Ammon's horn (tissue), 1 donor: ENCODE measurements at places on chromosomes 11 and 22.
A peak's percentile ranks its signal among the peaks of the same experiment; 100 is the strongest.

- DNase-seq, result no peak
These were observed 12.1 kb downstream of the C11orf86 start for GRCh38 chr11:66987158-66987620.

DNA sequence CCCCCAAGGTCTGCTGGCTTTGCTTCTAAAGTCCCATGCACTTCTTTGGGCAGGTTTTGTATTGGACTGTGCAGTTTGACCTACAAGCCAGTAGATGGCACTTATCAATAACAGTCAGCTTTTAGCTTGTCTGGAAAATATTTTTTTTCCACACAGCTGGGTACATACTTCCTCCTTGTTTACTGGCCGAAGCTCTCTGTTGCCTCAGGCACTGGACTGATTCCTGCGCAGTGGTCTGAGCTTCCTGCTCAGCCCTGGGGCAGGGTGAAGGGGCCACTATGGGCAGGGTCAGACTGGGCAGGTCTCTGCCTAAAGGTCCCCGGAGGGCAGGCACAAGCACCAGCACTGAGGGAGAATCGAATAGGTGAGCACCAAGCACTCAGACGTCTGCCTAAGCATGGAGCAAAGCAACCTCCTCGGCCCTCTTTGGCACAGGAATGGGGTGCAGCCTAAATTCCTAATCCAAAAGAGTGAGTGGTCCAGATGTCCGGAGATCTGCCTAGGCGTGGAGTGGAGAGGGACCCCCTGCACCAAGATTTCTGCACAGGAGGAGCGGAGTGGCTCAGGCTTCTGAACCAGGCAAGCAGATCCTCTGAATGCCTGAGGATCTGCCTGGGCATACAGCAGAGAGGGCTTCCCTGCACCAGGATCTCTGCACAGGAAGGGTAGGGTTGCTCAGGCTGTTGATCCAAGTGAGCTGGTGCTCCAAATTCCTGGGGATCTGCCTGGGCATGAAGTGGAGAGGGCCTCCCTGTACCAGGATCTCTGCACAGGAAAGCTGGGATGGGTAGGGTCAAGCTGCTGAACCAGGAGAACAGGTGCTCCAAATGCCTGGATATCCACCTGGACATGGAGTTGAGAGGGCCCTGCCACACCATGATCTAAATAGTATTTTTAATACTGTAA, 105.9 kb upstream of the C11orf58 start:
- no peak for DNase-seq

- no peak for DNase-seq
These were observed 146.0 kb downstream of the PARVA start for GRCh38 chr11:12523180-12523924.

DNA sequence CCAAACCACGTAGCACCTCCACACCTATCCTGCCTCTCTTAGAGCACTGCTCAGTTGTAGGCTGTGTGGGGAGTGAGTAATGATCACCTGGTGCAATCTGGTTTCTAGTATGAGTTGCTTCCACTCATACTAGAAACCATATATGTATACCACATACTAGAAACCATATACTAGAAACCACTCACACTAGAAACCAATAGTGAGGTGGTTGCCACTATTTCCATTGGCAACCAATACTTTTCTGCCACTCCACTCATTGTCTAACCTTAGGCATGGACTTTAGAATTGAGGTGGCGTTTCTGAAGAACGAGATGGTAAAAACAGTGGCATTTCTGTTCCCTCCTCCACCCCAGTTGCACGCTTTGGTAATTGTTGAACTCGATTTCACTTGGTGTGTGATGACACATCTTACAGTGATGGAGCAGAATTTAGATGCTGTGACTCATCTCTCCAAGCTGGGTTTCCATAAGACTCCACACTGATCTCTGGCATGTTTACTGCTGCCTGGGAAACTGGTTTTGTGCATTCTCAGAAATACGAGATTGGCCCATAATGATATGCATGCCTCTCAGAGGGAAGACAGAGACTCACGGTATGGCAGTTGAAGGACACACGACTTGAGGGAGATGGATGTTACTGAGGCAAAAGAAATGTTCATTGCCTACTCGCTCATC, 82.9 kb downstream of the KIRREL3 start:
- peak; percentile 77 for DNase-seq

- no peak for DNase-seq
These were observed 635 bp downstream of the PRR5 start for GRCh38 chr22:44702479-44703198.

DNA sequence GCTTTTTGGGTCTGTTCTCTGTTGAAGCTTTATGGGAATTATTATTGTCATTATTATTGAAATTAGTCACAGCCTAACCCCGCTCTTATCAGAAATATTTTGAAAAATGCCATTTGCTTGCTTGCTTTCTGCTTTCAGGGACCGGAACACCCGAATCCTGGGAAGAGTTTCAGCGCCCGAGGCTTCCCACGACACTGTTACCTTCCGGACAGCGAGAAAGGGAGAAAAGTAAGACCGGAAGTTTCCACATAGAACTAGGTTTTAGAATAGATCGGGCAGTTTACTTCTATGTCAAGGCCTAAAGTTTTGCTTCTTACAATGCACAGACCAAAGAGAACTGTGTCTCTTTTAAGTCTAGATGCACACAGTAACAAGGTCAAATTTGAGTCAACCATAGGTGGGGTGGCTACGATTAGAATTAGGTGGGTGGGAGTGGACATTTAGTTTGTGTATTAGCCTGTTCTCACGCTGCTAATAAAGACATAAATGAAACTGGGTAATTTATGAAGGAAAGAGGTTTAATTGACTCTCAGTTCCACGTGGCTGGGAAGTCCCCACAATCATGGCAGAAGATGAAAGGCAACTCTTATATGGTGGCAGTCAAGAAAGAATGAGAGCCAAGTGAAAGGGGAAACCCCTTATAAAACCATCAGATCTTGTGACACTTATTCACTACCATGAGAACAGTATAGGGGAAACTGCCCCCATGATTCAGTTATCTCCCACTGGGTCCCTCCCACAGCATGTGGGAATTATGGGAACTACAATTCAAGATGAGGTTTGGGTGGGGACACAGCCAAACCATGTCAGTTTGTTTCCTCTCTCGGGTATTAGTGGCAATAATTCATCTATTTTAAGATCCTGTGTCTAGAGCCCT, 12.9 kb downstream of the MPEG1 start:
- DNase-seq, result no peak
